ENCODE measurements at places on chromosomes 7 and 10. TPM values are rescaled to one million over a fixed set of nuclear protein-coding genes. Genes with fewer than 3 reads are reported as not detected.

- peaks cover 24% of the 10 kb centered on the region for H3K36me3 ChIP-seq
- peaks cover under 1% of the 10 kb centered on the region for H3K4me1 ChIP-seq
- H3K4me3 ChIP-seq = no peak overlapping the region
- DNase-seq = no peak
- H3K27me3 ChIP-seq = no peaks in the 10 kb centered on the region
Measured at GRCh38 chr7:74248156-74248555, 6.0 kb downstream of the RFC2 start.

DNA sequence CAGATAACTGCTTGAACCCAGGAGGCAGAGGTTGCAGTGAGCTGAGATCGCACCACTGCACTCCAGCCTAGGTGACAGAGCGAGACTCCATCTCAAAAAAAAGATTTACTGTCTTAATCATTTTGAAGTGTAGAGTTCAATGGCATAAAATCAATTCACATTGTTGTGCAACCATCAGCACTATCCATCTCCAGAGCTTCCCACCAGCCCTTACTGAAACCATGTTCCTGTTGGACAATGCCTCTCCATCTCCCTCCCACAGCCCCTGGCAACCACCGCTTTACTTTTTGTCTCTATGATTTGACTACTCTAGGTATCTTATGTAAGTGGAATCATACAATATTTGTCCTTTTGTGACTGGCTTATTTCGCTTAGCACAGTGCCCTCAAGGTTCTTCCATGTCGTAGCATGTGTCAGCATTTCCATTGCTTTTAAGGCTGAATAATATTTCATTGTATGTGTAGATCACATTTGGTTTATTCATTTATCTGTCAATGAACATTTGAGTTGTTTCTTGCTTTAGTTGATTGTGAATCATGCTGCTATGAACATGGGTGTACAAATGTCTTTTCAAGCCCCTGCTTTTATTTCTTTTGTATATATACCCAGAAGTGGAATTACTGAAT is 33.1 kb downstream of the NACAD start:
- H3K4me1 ChIP-seq = no peaks in the 10 kb centered on the region
- DNase-seq = no peak
- no peaks in the 10 kb centered on the region for H3K36me3 ChIP-seq
- no peak overlapping the region for H3K27ac ChIP-seq
- H3K27me3 ChIP-seq = no peaks in the 10 kb centered on the region

DNA sequence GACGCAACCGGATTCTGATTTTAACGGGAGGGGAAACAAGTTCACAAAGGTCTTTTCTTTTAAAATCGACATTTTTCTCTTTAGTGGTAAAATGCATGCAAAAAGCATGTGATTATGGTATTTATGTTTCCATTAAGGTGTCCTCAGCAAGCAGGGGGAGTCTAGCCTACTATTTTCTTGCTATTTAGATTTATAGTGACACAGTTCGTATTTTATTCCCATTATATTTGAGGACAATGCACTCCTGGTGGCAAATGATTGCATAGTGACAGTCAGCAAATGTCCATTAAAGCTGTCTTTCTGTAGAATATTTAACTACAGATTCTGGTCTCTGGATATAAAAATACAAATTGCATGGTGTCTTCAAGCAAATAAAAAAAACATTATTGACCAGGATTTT is 554.2 kb downstream of the PARD3 start:
- DNase-seq = no peak
- H3K36me3 ChIP-seq = no peaks in the 10 kb centered on the region

GRCh38 chr10:127920306-127921074 is 13.6 kb downstream of the PTPRE start:
- peaks cover 60% of the 10 kb centered on the region for H3K4me1 ChIP-seq
- DNase-seq = no peak

DNA sequence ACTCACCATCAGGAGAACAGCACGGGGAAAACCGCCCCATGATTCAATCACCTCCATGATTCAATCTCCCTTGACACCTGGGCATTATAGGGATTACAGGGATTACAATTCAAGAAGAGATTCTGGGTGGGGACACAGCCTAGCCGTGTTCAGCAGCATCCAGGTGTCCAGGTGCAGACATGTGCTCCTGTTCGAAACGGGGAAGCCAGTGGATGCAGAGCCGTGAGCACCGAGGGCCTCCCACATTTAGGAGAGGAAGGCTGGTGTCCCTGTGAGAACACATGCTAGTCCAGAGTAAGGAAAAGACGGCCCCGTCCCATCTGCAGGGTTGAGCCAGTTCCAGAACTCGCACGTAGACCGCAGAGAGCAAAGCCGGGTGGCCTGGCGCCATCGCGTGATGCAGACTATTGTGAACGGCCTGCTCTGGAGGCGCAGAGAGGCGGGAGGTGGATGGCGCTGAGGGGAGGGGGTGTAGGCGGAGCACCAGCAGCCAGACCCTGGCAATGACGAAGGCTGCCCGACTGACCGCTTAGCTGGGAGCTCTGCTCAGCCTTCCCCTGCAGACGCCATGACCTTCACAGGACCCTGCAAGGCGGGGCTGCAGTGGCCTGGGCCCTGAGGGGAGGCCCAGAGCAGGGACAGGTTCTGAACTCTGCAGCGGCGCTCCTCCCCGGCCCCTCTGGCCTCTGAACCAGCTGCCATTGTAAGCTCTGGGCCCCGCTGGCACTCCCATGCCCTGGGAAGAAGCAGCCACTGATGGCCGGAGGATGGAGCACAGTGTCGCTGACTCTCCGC is 141.6 kb upstream of the TCERG1L start:
- no peaks in the 10 kb centered on the region for H3K36me3 ChIP-seq
- no peak for DNase-seq
- H3K4me1 ChIP-seq = no peaks in the 10 kb centered on the region
- no peak overlapping the region for H3K27ac ChIP-seq
- H3K4me3 ChIP-seq = no peak overlapping the region
- H3K27me3 ChIP-seq = no peaks in the 10 kb centered on the region

RPA3 gene
- total RNA-seq = 13.7 TPM

AKR1C1 gene
- total RNA-seq = 160 TPM

DNA sequence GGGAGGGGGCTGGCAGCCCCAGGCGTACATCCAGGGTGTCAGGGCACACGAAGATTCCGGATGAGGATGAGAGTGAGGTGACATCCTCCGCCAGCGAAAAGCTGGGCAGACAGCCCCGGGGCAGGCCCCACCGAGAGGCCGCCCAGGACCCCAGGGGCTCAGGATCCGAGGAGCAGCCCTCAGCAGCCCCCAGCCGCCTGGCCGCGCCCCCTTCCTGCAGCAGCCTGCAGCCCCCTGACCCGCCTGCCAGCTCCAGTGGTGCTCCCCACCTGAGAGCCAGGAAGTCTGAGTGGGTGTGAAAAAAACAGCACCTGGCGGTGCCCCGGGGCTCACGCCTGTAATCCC is 3.2 kb downstream of the GJD4 start:
- no peak for DNase-seq
- H3K4me1 ChIP-seq = peaks cover 4% of the 10 kb centered on the region
- no peaks in the 10 kb centered on the region for H3K36me3 ChIP-seq
- no peak overlapping the region for H3K27ac ChIP-seq
- H3K27me3 ChIP-seq = no peaks in the 10 kb centered on the region

GRCh38 chr7:142808802-142809583 is 38.2 kb downstream of the PRSS2 start:
- H3K4me1 ChIP-seq = no peaks in the 10 kb centered on the region
- no peak overlapping the region for H3K4me3 ChIP-seq
- H3K27me3 ChIP-seq = no peaks in the 10 kb centered on the region

GRCh38 chr10:34864149-34865067 is 49.3 kb upstream of the PARD3 start:
- H3K27ac ChIP-seq = no peak overlapping the region
- no peaks in the 10 kb centered on the region for H3K27me3 ChIP-seq
- peaks cover 9% of the 10 kb centered on the region for H3K4me1 ChIP-seq

DNA sequence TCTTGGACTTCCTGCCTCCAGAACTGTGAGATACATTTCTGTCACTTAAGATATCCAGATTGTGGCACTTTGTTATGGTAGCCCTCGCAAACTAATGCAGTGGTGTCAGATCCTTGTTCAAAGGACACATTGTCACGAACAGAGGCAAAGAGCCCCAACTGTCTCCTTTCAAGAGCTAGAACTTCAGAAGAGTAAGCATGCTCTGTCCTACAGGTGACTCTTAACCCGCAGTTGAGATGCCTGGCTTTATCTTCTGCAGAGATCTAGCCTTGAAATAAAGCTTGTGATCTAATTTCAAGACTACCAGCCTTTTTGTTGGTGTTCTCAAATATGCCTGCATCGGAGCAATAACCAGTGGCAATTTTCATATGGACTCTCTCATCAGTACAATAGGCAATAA is 134.4 kb downstream of the ATXN7L1 start:
- DNase-seq = no peak
- H3K27ac ChIP-seq = no peak overlapping the region
- H3K27me3 ChIP-seq = no peaks in the 10 kb centered on the region
- H3K36me3 ChIP-seq = no peaks in the 10 kb centered on the region
- no peak overlapping the region for H3K4me3 ChIP-seq
- H3K4me1 ChIP-seq = no peaks in the 10 kb centered on the region

ERVW-1 gene
- not detected for total RNA-seq

- peak overlapping the region; percentile 57 for H3K27ac ChIP-seq
- peak overlapping the region; percentile 39 for H3K4me3 ChIP-seq
- H3K27me3 ChIP-seq = no peaks in the 10 kb centered on the region
- H3K36me3 ChIP-seq = no peaks in the 10 kb centered on the region
Measured at GRCh38 chr10:114684084-114684821, 26.2 kb upstream of the ABLIM1 start.

FOXP2 gene
- 17.6 TPM for total RNA-seq

All from thoracic aorta (tissue), 2 donors.